ENCODE measurements at places on chromosomes 6 and 20. TPM values are rescaled to one million over a fixed set of nuclear protein-coding genes. Genes with fewer than 3 reads are reported as not detected.

The HLA-DOB gene
- 0.39 TPM for total RNA-seq

GRCh38 chr6:102075539-102075938 lies 682.0 kb downstream of the GRIK2 start:
- no peak for DNase-seq
- H3K4me1 ChIP-seq, result no peaks in the 10 kb centered on the region
- no peaks in the 10 kb centered on the region for H3K36me3 ChIP-seq
- no peaks in the 10 kb centered on the region for H3K27me3 ChIP-seq
- H3K4me3 ChIP-seq, result no peak overlapping the region

DNA sequence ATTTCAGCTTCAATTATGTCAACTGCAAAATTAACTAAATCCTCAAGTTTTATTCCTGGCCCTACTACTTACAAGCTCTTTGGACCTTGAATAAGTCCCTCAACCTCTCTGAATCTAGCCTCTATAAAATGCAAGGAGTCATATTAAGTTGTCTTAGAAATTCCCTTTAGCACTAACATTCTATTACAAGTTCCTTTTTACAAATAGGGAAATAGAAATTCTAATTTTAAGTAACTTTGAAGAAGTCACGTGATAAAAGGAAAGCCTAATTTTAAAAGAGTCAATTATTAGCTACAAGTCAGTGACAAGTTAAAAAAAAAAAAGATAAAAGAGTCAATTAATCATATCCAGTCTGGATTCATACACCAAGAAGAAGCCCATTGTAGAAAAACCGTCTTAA lies 24.6 kb upstream of the GTF3C6 start:
- H3K27me3 ChIP-seq, result no peaks in the 10 kb centered on the region
- no peak overlapping the region for H3K27ac ChIP-seq
- H3K36me3 ChIP-seq, result no peaks in the 10 kb centered on the region
- no peak overlapping the region for H3K4me3 ChIP-seq
- no peak for DNase-seq

DNA sequence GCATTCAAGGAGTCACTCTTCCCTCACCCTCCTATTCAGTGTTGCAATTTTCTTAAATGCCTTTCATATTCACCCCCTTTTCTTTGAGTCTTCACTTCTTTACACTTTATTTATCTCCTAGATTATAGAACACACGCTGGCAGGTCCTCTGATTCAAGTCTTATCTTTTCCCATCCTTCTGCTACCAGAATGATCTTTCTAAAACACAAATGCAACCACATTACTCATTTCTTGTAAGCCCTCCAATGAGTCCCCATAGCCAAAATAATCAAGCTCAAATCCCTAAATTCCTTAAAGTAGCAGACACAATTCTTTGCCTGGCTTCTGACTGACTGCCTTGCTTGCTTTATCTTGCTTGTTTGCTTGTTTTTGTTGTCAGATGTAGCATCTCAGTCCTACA lies 920.0 kb downstream of the TFAP2A start:
- no peaks in the 10 kb centered on the region for H3K27me3 ChIP-seq
- DNase-seq, result no peak
- H3K4me1 ChIP-seq, result no peaks in the 10 kb centered on the region
- no peak overlapping the region for H3K4me3 ChIP-seq
- no peaks in the 10 kb centered on the region for H3K36me3 ChIP-seq
- peak overlapping the region; percentile 9 for H3K27ac ChIP-seq

All from Panc1 (cell line).